ENCODE measurements at places on chromosomes 4 and X.

GRCh38 chr4:7744142-7744804 lies 195.4 kb downstream of the AFAP1 start:
- DNase-seq = no peak

GRCh38 chr4:7761720-7762119 lies 177.9 kb downstream of the AFAP1 start:
- DNase-seq = peak; percentile 51

DNA sequence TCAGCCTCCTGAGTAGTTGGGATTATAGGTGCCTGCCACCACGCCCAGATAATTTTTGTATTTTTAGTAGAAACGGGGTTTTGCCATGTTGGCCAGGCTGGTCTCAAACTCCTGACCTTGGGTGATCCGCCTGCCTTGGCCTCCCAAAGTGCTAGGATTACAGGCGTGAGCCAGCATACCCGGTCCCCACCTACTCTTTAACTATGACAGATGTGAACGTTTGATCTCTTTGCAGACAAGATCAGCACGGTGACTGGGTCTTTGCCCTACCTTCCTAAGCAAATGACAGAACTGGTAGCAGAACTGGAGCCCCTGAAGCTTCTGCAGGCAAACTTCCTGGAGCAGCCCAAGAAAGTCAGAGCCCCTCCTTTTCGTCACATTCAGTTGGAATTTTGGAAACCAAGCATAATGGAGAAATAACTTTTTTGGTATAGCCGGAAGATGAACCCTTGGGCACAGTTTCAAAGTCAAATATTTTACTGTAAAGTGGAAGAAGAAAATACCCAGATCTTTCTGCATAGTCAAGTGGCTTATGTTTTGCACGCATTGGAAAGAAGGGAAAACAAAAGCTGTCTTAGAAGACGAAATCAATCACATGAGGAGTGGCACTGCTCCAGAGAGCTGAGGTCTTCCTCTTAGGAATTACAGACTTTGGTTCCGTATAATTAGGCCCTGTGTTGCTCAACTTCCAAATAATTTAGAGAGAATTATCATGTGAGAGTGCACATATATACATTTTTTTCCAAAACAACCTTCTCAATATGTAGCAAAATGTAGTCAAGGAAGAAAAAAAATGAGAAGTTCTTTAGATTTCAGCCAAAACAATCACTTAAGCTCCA lies 90.6 kb downstream of the SORBS2 start:
- DNase-seq = no peak

DNA sequence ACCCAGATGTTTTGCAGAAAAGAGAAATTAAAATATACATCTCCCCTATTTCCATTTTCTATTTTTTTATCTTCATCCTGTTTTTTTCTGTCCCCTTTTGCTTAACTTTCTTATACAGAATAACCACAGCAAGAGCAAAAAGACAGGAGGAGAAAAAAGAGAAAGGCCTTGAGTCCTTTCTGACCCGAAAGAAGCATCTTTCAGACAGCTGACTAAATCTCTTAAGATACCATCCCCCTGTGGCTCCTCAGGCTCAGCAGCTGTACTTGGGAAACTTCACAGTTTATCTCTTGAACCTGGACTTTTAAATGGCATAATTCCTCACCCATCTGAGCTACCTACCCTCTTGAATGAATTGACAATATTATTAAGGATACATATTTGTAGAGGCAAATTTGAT lies 100.2 kb downstream of the FIP1L1 start:
- DNase-seq = no peak

GRCh38 chr4:65645185-65645584 lies 25.1 kb downstream of the EPHA5 start:
- no peak for DNase-seq
